Brain (organoid and tissue), 16 donors: ENCODE measurements at places on chromosomes 7 and 10.

- DNase-seq: no peak
These were observed 426.2 kb downstream of the ETV1 start for GRCh38 chr7:13563257-13563656.

- no peak for DNase-seq
These were observed 16.7 kb upstream of the CLIP2 start for GRCh38 chr7:74272305-74273038.

DNA sequence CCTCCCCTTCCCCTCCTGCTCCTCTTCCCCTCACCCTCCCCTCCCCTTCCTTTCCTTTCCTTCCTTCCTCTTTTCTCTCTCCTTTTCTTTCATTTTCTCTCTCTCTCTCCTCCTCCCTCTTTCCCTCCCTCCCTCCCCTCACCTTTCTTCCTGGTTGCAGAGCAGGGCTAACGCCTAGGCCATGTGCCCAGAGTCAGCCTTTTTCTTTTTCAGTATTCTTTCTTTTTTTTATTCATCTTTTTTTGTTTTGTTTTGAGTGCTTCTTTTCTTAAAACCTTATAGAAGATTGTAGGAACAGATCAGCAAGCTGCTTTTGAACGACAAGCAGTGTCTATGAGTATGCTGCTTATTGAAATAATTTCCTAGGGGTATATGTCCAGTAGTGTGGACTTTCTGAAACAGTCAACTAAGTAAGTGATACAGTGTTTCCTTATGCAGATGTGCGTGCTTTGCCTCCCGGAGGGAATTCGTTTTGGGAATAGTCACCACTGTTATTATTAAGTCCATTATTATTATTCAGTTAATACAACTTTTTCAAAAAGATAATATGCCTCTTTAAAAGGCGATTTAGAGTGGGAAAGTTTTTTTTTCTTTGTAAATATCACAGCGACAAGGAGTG, 219.2 kb downstream of the CAMK1D start:
- DNase-seq: no peak

- DNase-seq: no peak
These were observed 101.5 kb upstream of the GPR26 start for GRCh38 chr10:123564631-123565030.

GRCh38 chr7:107254398-107254985, 85.7 kb downstream of the HBP1 start:
- no peak for DNase-seq

- DNase-seq: no peak
These were observed 676.9 kb downstream of the GATA3 start for GRCh38 chr10:8731121-8732095.

DNA sequence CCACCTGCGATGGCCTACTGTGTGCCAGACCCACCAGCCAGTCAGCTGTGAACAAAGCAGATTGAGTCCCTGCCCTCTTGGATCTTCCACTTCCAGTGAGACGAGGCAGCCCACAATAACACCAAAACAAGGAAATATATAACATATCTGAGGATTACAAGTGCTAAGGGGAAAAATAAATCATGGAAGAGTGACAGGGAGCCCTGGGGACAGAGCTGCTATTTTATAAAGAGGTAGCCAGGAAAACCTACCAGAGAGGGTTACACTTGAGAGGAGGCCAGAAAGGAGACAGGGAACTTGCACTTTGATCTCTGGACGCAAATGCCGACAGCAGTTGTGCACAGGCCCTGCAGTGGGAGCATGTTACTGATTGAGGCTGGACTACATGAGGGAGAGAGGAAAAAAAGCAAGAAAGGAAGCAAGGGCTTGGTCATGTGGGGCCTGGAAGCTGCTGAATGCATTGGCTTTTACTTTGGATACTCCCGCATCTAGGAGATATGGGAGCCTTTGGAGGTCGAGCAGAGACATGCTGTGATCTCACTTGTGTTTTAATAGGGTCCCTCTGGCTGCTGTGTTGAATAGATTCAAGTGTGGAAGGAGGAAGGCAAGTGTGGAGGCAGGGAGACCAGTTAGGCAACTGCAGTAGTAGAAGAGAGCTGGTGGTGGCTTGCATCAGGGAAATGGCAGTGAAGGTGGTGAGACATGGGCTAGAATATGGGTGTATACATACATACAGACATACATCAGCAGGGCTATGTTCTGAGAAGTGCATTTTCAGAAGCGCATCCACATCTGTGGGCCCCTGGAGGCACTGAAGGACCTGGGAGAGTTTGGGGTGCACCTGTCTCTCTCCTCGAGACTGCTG, 26.2 kb downstream of the MINDY4 start:
- DNase-seq: no peak

- DNase-seq: no peak
These were observed 8.1 kb upstream of the OLAH start for GRCh38 chr10:15035385-15036301.

- no peak for DNase-seq
These were observed 13.7 kb upstream of the CLDN4 start for GRCh38 chr7:73817121-73817520.

DNA sequence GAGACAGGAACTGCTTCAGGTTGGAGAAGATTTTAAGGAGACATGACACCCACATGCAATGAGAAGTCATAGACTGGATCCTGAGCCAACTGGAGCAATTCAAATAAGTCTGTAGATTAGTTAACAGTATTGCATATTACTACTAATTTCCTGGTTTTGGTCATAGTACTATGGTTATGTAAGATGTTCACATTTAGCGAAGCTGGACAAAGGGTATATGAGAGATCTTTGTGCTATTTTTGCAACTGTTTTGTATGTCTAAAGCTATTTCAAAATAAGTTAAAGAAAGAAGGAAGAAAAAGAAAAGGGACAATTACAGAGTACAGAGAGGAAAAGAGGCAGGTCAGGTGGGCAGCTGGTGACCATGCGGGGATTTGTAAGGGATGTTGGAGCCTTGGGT, 116.5 kb upstream of the SVIL start:
- no peak for DNase-seq

- DNase-seq: no peak
These were observed 329 bp downstream of the NOLC1 start for GRCh38 chr10:102152545-102152890.

DNA sequence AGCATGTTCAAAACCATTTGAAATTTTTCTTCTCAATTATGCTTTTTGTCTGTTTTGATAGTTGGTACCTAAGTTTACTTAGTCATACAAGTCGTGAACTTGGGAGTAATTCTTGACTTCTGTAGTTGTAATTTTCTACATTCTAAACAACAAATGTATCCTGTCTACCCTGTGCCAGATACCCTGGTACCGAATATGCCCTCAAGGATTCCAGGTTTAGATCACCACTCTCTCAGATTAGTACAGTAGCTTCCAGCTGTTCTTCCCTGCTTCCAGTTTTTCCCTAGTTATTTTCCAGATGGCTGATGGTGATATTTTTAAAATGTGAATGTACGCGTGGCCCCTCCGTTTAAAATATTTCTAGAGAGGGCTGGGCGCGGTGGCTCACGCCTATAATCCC, 6.5 kb downstream of the STAM start:
- no peak for DNase-seq

- DNase-seq: peak; percentile 95
These were observed 412.2 kb upstream of the ZMIZ1 start for GRCh38 chr10:78656417-78657162.

- DNase-seq: peak; percentile 43
These were observed 71.3 kb upstream of the PDGFA start for GRCh38 chr7:590731-591551.

DNA sequence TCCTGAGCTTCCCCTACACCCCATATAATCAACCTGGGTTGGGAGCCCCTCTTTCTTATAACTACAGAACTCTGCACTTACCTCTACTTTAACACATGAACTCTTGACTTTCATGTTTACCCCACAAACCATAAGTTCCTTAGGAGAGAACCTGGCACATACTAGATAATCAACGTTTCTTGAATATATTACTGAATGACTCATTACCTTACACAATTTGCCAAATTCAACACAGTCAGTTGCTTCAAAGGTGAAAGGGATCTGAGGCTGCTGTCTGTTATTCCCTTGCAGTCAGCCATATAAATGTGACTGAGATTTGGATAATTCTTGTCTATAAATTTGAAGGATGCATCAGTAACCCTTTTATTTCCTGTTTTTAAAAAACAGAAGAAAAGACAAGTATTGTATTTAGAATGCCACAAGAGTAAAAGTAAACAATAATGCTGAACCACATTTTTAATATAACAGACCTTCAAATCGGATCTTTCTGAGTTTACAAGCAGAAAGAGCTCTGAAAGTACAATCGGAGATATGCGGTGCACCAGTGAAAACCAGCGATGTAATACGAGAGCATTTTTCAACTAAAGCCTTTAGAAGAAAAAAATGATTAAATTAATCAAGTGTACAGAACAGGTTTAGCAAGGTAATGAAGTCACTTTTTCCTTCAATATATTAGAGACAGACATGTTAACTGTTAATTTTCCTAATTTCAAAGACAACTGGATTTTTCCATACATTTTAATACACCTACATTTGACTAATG, 29.5 kb upstream of the LRRC17 start:
- no peak for DNase-seq

GRCh38 chr7:125390981-125391380, 461.4 kb upstream of the POT1 start:
- DNase-seq: no peak

- DNase-seq: no peak
These were observed 90.4 kb upstream of the BMPER start for GRCh38 chr7:33814936-33815335.

GRCh38 chr7:150937848-150938561, 40.1 kb downstream of the KCNH2 start:
- no peak for DNase-seq
